ENCODE measurements at places on chromosomes 2 and 18.

DNA sequence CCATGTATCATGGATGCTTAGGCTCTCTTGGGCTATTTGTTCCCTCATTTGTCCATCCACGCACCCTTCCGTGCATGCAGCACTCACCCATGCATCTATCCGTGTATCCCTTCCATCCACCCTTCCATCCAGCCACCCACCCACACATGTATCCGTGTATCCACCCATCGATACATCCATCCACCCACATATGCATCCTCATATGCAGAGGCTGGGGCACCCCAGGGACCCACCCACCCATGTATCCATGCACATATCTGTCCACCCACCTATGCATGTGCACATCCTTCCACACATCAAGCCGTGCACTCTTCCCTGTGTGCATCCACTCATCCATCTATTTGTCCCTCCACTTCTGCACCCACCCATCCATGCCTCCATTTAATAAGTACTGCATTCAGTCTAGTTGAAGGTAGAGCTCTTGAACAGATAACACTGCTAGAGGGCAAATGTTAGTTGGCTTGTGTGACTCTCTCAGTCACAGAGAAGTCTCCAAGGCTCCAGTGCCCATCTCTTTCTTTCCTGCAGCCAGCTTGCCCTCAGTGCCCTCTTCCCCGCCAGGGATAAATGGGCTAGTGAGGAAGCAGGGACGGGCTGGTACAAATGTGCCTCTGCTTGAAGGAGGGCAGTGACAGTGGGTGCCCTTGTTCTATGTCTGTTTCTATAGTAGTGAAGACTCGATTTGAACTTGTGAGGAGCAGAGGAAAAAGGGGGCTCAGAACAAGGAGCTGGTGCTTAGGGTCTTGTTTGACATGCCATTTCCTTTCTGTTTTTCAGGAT is 61.5 kb downstream of the EMILIN2 start:
- DNase-seq = no peak

- no peak for DNase-seq
Observed at GRCh38 chr2:240989451-240990265, 8.8 kb upstream of the SNED1 start.

- DNase-seq = no peak
Observed at GRCh38 chr2:42951263-42951938, 159.0 kb upstream of the HAAO start.

DNA sequence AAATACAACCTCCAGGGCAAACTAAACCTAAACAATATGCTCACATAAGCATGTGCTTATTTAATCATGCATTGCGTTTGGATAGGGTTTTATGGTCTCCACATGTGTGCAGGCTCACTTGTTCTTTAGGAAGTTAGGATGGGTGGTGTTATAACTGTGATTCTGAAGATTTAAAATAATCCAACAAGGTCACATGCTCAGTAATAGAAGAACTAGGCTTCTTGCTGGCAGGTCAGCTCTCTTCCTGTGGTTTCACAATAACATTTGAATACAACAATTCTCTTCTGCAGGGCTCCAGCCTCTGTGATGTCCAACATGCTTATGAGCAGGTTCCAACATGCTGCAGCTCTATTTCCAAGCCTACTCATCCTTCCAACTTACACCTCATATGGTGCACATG is 84.0 kb downstream of the MYL12B start:
- DNase-seq = no peak

GRCh38 chr2:234490271-234491091 is 6.4 kb downstream of the ARL4C start:
- no peak for DNase-seq

DNA sequence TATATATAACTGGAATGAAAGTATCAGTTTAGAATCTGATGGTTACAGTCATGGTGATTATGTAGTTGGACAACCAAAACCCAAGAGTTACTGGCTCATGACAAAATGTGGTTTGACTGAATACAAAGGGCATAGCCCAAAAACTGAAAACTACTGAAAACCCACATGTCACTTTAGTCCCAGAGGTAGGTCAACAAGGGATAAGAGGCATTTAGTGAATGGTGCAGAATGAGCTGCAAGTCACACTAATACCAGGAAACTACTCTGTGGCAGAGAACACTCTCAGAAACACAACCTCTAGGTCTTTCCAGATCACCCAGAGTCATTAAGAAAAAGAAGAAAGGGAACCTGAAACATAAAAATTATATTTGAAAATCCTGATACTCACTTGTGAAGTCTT is 154.5 kb downstream of the AGPS start:
- no peak for DNase-seq

GRCh38 chr2:48218169-48218568 is 311.8 kb upstream of the STON1 start:
- no peak for DNase-seq

Measured in stimulated activated CD4-positive, alpha-beta T cell treated with anti-CD3 and anti-CD28 coated beads, Interleukin-1b, Interleukin-23, amount 100 ng/mL, for 1 hour (primary cell).